ENCODE measurements at places on chromosomes 1 and 21.

GRCh38 chr1:234395297-234395696 lies 22.0 kb downstream of the COA6 start:
- DNase-seq, result no peak

DNA sequence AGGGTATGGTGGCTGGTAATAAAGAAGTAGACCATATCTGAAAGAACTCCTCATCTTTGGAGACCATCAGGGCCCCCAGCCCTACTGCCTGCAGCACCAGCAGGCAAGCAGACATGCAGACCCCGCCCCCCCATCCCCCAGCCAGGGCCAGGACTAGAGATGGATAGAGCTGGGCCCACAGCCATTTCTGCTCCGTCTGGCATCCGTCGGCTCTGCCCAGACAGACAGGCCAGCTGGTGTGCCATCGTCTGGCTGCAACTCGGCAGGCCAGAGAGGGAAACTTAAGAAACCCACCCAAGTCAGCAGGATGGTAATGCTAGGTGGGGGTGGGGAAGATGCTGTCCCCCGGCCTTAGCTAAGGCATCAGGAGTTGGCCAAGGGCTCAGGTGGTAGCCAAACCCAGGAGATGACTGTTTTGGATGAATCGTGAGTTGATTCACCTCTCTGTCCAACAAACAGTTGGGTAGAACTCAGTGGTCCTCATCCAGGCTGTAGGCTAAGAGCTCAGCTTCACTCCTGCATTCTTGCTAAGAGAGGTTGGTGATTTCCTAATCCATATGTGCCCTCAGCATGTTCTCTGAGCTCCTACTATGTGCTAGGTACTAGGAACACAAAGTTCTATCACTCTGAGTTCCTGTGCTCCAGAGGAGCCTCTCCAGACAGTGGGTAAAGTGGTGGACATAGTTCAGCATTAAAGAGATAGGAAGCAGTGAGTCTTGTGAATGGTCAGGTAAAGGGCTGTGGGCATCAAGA lies 23.2 kb upstream of the TMEM222 start:
- DNase-seq, result no peak

GRCh38 chr1:50812346-50812745 lies 147.7 kb downstream of the FAF1 start:
- DNase-seq, result no peak

DNA sequence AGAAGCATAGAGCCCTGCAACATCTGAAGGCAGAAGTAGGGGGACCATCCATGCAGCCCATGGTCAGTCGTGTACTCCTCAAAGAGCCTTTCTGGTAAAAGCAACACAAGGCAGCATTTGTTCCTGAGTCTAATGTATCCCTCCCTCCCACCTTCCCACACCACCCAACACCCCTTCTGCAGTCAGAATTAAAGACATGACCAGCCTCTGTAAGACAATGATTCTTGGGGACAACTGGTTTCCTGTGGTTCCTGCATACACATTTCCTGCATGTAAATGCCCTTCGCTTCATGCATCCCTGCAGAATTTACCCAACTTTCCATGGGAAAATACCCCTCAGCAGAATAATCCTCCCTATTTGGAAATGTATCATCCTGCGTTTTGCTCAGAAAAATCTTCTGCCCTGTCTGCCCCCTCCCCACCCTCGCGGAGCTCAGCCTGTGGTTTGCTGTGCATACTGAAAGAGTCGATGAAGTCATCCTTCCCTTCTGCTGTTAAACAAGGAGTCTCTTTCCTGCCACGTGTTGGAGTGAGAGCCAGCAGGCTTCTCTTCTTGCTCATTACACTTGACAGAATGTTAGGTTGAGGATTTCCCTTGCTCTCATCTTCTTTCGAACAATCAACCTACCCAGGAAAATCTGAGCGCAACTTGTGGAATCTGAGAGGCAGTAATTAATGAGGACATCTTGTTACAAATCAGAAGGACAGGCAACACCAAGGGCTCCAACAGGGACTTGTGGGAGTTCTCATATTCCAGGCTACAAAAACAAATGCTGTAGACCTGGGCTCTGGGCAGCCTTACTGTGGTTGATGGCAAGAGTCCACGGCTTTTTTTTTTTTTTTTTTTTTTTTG lies 4.7 kb downstream of the TNN start:
- DNase-seq, result no peak

DNA sequence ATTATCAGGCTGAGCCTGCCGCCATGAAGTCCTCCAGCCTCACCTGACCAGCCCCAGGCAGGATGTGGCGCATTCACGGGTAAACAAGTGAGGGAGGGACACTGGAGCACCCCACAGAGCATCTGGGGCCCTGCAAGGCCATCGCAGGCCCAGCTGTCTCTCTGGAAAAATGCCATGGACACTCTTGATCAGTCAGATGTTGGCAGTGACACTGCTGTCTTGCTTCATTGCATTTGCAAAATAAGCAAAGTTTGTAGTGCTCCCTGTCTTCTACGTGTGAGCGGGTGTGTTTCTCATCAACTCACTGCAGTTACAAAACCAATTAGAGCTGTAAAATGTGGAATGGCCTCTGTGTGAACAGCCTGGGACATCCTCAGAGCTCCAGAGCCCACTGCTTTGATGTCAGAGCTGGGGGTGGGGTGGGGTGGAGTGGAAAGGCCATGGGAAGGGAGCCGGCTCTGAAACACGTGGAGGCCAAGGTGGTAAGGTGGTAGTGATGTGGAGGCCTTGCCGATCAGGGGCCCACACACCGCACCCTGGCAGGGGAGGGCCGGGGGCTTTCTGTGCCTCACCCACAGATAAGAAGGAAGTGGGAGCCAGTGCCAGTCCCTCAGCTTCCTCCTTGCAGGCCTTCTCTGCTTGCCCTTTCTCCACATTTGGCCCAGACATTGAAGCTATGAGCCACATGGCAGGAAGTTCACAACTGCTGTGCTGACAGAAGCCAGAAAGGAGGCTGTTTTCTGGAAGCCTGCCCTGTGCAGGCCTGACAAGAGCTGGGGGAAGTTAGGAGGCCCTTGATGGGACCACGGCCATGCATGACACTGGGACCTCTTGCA lies 254.9 kb downstream of the RHOU start:
- DNase-seq, result no peak

GRCh38 chr1:30322859-30323257 lies 400.5 kb downstream of the MATN1 start:
- DNase-seq, result no peak

DNA sequence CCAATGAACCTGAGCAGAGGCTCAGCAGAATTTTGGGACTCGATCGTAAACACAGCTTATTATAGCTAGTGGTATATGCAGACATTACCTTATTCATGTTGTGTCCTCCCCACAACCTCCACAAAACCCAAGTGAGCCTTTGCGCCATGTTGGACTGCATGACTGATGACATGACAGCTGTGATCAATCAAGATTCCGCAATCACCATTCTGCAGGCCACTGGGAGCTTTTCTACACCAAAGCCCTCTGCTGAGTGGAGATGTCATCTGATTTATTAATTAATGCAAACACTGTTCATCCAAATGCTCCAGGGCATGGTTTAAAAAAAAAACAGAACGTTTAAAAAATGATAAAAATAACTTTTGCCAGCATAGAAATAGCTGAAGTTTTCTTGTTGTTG lies 7.9 kb upstream of the SRP9 start:
- no peak for DNase-seq

- DNase-seq, result no peak
Observed at GRCh38 chr1:244645890-244646289, 7.0 kb upstream of the DESI2 start.

GRCh38 chr1:19869929-19870328 lies 12.3 kb upstream of the OTUD3 start:
- DNase-seq, result no peak

DNA sequence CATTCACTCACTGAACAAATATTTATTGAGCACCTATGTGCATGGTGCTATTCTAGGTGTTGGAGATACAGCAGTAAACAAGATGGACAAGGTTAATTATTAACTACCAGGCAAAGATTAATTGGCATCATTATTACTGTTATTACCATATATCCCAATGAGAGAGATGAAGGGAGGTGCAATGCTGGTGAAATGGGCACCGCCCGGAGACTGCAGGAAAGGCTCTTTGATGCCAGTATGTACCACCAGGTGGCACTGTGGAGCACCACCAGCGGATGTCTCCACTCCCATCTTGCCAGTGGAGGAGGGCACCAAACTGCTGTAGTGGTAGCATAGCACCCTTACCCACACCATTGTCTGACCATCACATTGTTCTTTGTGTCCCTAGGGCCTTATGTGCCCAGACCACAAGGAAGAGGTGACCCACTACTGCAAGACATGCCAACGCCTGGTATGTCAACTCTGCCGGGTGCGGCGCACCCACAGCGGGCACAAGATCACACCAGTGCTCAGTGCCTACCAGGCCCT lies 3.0 kb downstream of the TRIM46 start:
- DNase-seq, result peak; percentile 78

DNA sequence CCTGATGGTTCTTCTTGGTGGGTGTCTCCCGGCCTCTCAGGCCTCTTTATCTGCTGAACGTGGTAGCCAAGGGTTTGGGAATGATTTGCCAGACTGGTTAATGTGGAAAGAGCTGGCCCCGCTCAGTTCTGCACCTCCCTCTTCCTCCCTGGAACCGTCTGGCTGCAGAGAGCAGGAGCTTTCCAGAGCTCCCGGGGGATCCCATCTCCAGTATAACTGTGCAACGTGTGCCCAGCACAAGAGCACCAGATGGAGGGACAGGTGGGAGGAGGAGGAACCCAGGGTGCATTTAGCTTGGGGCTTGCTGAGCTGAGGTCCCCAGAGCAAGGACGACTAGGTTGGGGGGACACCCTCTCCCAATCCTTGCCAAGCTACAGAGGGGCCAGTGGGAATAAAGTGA lies 5.0 kb downstream of the TFF1 start:
- DNase-seq, result no peak

- no peak for DNase-seq
Observed at GRCh38 chr1:200894712-200895442, at the start of gene INAVA. Gene INAVA (plus strand): TSS chr1:200894900. CDS start chr1:200898401, 3,501 bp downstream.

DNA sequence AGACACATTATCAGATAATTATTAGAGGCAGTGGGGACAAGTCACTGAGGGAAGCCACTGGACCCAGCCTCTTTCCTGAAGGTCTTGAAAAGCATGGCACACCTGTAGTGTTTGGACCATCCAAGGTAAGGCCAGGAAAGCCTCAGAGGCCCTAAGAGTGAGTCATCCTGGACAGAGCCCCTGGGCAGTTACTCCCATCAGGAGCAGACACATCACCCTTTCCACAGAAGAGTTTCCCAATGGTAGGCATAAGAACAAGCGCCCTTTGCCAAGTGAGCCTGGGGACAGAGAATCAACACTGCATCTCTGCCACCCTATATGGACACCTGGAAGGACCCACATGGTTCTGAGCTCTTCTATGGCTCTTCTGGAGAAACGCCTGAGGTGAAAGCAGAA lies 136.0 kb downstream of the PLXNA2 start:
- no peak for DNase-seq

DNA sequence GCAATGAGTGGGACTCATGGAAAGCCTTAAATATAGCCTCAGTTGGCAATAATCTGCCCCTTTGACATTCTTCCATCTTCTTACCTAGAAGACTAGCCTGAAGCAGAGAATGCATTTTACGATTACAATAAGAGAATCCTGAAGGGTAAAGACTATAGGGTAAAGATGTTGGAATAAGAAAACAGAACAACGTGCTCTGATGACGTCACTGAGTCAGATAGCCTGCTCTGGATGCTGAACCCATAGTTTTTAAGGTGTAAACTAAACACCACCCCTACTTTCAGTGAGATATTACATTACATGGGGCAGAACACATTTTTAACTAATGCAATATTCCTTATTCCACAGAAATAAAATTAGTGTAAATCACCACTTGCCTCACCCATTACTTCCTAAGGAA lies 240.4 kb downstream of the KCNT2 start:
- no peak for DNase-seq

DNA sequence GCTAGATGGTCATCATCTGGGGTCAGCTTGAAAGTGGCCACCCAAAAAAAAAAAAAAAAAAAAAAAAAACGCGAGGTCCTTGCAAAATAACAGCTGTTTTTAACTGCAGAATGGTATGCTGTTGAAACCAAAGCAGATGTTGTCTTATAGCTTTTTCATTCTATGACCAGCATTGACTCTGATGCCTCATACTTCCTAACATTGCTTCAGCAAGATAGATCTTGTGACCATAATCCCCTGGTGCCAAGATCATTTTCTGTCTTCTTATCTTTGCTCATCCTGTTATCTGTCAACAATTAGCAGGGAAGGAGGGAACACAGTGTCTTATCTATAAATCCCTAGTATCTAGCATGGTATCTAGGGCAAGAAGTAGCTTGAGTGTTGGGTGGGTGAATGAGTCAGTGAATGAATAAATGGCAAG lies 181.5 kb downstream of the PLPP3 start:
- no peak for DNase-seq

GRCh38 chr21:45381865-45382696 lies 22.9 kb upstream of the COL18A1 start:
- no peak for DNase-seq

GRCh38 chr21:43903451-43904091 lies 38.5 kb downstream of the AGPAT3 start:
- no peak for DNase-seq

DNA sequence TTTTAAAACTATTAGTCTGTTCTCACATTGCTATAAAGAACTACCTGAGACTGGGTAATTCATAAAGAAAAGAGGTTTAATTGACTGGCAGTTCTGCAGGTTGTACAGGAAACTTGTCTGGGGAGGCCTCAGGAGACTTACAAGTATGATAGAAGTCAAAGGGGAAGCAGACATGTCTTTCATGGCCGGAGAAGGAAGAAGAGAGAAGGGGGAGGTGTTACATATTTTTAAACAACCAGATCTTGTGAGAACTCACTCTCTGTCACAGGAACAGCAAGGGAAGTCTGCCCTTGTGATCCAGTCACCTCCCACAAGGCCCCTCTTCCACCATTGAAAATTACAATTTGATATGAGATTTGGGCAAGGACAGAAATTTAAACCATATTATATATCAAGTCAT lies 55.9 kb downstream of the CLIC4 start:
- DNase-seq, result no peak

DNA sequence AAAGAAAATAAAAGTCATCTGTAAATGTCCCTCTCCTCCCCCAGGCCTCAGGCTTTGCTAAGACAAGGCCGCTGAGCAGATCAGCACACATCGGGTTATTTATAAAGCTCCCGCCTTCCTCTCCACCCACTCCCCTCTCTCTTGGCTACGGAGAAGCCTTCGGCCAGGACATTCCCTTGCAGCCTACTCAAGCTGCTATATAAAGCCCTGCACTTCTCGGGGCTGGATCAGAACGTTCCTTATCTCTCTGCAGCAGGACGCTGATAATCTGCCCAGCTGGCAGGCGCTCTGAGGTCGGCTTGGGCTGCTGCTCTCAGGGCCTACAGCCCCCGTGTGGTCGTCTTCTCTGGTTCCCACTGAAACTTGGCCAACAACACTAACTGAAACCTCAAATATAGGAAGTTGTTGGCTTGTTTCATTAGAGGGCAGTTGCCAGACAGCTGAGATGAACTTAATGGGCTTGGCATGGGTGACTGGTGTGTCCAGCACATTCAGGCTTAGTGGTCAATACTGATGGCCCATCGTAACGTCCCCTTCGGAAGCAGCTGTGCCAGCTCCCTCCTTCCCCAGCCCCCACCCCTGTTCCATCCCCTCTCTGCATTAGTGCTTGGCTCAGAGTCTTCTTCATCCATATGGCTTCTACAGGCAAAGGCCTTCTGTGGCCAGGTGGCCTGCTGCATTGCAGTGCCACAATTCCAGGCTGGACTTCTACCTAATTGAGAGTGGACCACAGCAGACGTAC lies 64.6 kb downstream of the IER5 start:
- no peak for DNase-seq
